ENCODE measurements at places on chromosomes 12 and 14.

- no peak for DNase-seq
These were observed 1.8 kb upstream of the GLIPR1L2 start for GRCh38 chr12:75389061-75389460.

- DNase-seq, result no peak
These were observed 706.9 kb upstream of the TMEM132C start for GRCh38 chr12:127560041-127560478.

GRCh38 chr14:86627080-86627479 is 1097.1 kb downstream of the FLRT2 start:
- no peak for DNase-seq

- DNase-seq, result no peak
These were observed at the start of gene BIN2 for GRCh38 chr12:51323966-51324895. BIN2 (minus strand) TSS chr12:51324174; CDS start chr12:51324102, 72 bp downstream.

DNA sequence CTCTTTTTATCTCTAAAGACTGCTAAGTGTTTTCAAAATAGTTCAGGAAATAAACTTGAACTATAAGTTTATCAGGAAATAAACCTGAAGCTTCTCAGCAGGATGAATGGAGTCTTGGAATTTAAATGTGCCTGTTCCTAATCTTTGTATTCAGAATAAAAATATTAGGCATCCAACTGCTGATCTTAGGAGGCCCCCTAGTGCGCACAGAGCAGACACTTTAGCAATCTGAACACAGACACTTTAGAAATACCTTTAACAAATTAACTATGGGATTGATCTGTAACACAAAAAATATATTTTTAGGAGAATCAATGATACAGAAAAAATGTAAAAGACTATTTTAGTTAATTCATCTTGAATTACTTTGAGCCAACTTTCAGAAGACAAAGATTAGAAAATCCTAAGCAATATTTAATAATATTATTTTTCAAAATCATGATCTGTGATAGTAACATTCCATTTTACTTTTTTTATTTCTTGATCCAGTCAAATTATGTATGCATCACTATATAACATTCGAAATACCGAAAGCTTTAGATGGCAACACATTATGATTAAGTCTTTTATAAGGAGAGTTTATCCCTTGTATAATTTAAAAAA is 80.9 kb downstream of the SLC41A2 start:
- no peak for DNase-seq

DNA sequence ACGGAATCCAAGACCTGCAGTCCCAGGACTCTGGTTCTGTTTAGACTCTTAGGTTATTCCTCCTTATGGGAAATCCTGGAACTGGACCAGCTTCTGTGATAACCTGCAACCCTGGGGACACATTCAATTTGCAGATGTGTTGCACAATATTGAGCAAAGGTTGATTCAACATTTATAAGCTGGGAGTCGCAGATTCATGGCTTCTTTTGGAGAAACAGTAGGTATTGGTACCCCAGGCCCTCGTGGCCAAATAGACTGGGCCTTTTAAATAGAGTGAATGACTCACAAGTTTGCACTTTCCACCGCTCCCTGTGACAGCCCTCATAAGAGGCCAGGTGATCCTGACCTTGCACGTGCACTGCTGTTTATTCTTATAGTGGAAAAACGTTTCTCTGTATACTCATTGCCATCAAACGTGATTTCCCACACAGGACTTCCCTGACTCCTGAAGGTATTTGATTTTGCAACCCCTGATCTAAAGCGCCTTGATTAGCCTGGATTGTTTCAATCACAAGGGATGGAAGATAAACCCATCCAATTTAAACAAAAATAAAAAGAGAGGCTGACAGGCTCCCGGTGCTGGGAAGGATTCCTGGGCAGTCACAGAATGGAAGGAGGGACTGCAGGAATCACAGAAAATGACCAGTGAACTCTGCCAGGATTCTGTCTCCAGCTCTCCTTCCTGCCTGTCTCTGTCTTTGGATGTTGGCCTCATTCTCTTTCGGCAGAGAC is 98.0 kb downstream of the VCPKMT start:
- DNase-seq, result no peak

DNA sequence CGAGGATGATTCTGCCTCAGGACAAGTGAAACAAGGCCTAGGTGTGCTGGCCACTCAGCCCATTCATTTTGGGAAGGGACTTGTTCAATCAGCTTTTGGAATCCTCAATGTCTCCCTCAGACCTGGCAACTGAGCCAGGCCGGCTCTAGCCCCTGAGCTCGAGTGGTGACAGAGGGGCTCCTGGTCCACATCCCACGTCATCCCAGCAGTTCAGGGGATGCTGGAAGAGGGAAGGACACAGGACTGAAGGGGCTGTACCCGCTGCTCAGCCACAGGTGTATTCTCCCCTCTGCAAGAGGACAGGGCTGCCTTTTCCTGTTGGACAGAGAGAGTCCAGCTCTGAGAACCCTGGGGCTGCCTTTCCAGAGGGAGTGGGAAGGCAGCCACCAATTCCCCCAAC is 244.6 kb upstream of the SFSWAP start:
- no peak for DNase-seq

Data from HS-27A (cell line).